ENCODE measurements at places on chromosomes 11 and 22.

DNA sequence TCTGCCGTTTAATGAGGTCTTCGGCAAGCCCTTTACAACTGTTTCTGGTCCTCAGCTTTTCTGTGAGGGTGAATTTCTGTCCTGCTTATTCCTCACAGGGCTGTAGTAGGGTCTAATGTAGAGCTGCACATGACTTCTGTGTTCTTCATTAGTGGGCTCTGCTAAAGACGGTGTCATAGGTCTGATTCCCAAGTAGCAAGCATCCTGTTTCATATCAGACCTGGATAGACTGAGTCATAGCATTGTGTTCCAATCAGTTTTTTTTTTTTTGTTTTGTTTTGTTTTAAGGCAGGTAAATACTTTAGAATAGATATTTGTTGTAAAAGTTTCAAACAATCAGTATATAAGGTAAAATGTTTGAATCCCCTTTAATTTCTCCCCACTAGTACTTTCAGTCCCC lies 35.4 kb downstream of the BIRC2 start:
- DNase-seq: no peak

DNA sequence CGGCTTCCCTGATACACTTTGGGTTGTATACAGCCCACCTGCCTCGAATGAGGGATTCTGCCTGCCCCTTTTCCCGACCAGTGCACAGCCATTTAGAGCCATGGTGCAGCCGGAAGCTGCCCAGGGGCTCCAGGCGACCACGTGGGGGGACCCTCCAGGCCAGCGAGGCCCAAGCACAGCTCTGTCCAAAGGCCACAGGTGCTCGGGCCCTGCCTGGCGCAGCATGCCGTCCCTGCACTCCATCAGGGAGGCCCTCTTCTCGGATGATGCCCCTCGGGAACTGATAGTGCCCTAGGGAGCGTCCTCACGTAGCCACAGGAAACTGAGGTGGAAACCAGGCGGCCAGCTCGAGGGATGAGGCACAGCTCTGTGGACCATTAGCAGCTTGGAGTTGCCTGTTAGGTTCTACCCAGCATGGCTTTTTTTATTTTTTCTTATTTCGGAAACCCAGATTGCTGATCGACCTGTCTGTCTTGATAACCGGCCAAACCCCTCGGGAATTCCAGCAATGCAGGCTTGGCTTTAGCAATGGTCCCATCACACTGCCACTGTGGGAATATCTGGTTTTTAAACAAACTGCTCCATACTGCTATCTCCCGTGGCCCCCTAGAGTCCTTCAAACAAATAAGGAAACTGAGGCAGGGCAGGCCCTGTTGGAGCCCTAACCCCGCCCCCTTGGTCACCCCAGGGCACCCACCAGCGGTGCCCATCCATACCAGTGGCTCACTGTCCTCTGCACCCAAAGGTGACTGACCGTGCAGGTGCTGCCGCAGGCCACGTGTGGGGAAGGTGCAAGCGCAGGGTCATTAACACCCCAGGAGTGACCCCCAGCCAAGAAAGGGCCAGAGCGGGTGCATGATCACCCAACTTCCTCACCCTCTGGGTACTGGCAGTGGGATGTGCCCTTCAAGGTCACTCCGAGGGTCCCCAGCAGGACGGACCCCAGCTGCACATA lies 8.0 kb downstream of the ANO1 start:
- no peak for DNase-seq

DNA sequence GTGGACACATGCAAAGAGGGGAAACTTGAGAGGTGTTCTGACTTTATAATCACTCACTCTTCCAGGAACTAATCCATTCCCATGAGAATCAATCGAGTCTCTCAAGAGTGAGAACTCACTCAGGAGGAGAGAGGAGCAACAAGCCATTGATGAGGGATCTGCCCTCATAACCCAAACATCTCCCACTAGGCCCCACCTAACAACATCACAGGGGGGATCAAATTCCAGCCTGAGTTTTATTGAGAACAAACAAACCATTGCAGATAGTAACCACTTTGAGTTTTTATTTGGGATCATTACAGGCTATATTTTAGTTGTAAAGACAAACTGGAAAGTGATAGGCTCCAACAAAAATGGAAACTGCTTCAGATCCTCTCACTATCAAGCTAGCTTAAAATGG lies 328.8 kb upstream of the CTSC start:
- DNase-seq: no peak

DNA sequence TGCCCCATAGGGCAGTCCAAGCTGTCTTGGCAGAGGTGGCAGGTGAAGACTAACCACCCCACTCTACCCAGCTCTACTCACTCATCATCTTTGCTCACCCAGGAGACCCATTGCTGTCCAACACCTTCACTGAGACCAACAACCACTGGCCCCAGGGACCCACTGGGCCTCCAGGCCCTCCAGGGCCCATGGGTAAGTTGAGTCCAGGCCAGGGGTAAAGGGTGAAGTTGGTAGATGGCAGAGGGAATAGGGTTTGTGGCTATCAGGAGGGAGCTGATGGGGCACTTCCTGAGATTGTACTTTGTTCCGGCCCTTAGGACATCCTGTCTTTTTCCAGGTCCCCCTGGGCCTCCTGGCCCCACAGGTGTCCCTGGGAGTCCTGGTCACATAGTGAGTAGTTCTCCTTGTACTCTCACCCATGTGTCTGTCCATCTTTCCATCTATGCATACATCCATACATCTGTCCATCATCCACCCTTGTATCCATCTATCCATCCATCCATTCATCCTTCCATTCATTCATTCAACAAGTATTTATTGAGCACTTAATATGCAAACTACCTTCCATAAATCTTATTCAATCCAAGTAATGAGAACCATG lies 27.7 kb downstream of the EMID1 start:
- no peak for DNase-seq

DNA sequence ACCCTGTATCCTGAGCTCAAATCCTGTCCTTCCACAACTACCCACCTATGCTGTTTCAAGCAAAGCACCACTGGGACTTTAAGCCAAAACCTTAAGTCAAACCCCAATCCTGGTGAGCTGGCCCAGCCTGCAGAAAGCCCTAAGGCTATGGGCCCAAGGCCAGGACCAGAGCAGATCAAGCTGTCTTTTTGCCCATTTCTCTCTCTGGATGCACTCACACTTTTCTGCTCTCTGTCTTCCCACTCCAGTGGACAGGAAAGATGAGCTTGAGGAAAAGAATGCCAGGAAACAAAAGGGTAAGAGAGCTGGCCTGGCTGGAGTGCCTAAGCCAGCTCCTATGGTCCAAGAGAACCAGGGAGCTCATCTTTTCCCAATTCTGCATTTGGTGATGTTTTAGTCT lies 284.3 kb upstream of the ISX start:
- no peak for DNase-seq

GRCh38 chr22:20647586-20648305 lies 126.2 kb upstream of the SERPIND1 start:
- no peak for DNase-seq

DNA sequence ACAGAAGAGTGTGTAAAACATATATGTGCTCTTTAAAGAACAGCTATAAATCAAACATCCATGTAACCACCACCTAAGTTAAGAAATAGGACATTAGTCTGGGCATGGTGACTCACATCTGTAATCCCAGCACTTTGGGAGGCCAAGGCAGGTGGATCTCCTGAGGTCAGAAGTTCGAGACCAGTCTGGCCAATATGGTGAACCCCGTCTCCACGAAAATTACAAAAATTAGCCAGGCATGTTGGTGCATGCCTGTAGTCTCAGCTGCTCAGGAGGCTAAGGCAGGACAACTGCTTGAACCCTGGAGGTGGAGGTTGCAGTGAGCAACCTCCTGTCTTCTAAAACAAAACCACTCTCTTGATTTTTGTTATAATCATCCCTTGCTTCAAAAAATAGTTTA lies 103.3 kb downstream of the LRRC32 start:
- no peak for DNase-seq

DNA sequence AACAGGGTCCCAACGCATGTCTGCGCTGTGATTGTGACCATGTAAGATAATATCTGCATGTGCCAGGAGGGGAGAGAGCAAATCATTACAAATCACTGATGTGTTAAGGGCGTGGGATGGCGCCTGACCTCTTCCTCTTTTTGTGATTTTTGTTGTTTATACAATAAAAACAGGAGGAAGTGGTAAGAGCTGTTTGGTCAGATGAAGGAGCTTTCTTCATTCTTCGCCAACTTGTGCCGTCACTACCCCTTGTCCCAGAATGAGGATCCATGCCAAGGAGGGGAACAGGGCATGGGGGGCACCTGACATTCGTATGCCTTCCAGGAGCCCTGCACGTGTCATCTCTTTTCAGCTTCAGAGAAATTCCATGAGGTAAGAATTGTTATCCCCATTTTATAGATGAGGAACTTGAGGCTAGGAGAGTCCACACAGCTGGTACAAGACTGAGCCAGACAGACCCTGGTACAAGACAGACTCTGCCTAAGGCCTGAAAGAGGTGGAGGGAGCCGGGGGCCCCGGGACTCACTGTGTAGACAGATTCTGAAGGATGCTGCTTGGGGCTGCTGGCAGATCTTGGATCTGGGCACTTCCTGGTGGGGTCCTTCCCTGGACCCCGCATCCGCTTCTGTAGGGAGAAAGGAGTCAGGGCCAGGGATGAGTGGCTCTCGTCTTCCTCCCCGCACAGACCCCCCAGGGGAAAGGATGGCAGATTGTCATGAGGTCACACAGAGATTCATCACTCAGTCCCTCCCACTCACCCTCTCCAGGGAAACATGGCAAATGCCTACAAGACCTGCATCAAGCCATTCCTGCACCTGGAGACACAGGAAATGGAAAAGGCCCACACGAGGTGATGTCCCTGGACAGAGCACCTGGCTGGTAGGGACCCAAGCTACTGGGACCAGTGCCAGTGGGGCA lies 34.6 kb downstream of the NFAM1 start:
- DNase-seq: no peak

GRCh38 chr11:13098063-13098462 lies 88.9 kb downstream of the RASSF10 start:
- no peak for DNase-seq

DNA sequence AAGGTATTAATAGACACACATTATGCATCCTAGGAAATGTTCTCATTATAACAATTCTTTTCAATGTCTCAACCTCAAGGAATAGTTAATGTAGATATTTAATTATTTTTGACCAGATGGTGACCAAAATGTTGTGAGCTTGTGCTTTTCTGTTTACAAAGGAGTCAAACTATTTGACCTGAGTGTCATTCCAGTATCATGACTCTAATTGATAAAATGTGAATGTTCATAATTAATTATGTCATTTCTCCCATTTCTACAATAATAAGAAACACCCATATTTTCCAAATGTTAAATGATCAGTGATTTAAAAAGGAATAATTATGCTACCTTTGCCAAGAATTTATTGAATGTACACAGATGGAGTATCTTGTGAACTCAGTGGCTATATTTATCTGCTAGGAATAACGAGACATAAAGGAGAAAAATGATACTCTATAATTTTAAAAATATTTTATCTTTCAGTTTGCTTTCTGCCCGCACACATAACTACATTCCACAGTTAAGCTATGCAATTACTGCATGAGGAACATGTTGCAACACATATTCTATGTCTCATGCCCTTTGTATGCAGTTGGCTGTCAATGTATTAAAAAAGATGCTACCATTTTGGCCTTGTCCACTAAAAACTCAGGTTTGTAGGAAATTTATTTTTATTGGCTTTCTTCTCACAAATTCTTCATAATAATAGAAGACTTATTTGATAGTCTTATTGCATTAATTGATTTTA lies 376.7 kb upstream of the CCDC179 start:
- no peak for DNase-seq

GRCh38 chr22:20563466-20563906 lies 56.1 kb downstream of the MED15 start:
- no peak for DNase-seq

GRCh38 chr22:42772647-42773046 lies 52.0 kb upstream of the A4GALT start:
- DNase-seq: no peak

DNA sequence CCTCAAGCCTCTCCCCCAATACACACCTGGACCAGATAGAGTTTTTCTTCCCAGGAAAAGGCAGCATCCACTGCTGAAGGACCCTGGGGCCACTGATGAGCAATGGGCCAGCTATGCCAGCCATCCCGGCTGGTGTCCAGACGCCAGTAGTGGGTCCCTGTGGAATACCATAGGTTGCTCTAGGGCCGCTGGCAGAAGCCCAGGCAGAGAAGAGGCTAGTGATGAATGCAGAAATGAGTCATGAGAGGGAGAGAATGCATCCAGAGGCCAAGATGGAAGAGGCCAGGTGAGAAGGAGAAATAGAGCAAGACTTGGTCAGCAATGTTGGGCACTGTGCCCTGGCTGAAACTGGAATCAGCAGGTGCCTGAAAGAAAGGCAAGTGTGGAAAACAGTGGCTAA lies 8.9 kb downstream of the HPX start:
- no peak for DNase-seq

GRCh38 chr11:12066056-12066798 lies 44.2 kb upstream of the MICAL2 start:
- DNase-seq: no peak

GRCh38 chr11:116696381-116696941 lies 76.3 kb downstream of the BUD13 start:
- no peak for DNase-seq

DNA sequence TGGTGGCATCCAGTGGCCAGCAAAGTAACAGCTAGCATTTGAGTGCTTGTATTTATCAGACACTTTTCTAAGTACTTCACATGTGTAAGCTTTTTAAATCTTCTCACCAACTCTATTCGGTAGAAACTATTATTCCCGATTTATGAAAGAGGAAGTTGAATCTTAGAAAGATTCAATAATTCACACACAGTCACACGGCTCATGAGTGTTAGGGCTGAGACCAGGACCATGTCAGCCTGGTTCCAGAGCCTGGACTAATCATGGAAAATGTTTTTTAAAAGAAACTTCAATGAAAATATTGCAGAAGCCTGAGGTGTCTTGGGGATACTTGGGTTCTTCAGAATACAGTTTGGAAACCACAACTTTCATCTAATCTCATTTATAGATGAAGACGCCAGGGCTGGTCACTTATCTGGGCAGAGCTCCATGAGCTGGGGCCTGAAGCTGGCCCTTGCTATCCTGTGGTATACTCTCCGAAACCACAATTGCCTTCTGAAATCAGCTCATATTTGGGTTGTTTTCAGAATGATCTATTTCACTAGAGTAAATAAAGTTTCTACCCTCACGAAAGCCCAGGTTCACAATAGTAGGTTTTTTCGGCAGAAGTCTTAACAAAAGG lies 4.3 kb upstream of the CRTAM start:
- DNase-seq: no peak

DNA sequence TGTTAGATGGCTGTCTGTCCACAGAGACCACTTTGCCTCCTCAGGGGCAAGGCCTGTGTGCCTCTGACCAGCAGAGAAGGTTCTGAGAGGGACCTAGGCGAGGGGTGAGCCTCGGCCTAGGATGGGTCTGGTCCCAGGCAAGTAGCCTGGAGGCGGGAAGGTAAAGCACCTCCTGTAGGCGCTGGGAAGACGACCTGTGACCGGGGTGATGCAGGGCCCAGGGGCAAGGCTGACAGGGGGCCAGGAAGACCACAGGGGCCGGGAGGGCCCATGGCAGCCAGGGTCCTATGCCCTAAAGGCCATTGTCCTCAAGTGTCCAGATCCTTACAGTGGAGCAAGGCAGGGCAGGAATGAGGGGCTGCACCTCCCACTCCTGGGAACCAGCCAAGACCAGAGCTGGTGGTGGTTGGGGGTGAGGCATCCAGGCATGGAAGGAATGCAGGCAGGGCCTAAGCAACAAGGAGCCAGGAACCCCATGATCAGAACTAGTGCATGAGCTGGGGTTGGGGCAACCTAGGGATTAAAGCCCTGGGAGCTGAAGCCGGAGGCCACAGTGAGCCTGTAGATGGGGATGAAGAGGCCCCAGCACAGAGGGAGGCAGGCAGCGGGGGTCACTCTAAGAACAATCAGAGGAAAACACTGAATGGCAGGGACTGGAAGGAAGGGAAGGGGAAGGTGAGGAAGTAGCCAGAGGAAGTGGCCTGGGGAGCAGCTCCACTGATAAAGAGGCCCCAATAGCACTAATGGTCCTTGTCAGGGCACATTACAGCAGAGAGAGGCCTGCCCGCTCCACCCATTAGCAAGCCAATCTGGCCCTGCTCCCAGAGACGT lies 32.9 kb upstream of the KLHL35 start:
- no peak for DNase-seq
